ENCODE measurements at places on chromosomes 5 and 9. TPM values are rescaled to one million over a fixed set of nuclear protein-coding genes. Genes with fewer than 3 reads are reported as not detected.

DNA sequence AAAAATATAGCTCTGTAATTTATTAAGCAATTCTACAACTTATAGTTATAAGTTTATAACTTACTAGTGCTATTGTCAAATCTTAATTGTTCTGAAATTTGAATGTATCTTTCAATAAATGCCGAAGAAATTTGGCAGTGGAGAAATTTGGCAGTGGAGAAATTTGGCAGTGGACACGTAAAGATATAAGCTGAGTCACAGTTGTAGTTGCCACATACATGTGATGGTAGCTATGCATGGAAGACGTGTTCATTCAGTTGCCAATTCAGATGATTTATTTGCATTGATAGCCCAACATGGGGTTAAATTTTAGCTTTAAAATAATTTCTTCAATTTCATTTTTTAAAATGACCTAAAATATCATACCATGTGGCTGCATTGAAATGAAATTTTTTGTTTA, 127.8 kb upstream of the NR4A3 start:
- no peak overlapping the region for H3K27ac ChIP-seq
- DNase-seq, result no peak
- no peaks in the 10 kb centered on the region for H3K4me1 ChIP-seq

DNA sequence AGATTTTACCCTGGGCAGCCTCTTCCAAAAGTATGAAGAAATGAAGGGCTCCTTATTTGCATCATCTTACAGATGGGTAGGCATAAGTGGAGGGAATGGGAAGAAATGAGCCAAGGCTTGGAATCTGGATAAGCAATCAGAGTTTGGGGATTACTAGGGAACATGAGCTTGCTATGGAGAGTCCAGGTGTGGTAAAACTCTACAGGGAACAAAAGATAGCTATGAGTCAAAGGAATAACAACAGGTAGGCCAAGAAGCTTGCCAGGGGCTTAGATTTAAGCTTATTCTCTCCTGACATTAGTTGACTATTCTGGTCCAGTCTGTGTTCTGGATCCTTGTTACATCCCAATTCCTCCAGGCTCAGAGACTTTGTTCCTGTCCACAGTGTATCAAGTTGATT, 16.4 kb downstream of the RFK start:
- no peak overlapping the region for H3K27ac ChIP-seq
- H3K36me3 ChIP-seq, result no peaks in the 10 kb centered on the region
- H3K27me3 ChIP-seq, result no peaks in the 10 kb centered on the region
- H3K4me1 ChIP-seq, result peaks cover 16% of the 10 kb centered on the region
- no peak overlapping the region for H3K4me3 ChIP-seq
- no peak for DNase-seq

DNA sequence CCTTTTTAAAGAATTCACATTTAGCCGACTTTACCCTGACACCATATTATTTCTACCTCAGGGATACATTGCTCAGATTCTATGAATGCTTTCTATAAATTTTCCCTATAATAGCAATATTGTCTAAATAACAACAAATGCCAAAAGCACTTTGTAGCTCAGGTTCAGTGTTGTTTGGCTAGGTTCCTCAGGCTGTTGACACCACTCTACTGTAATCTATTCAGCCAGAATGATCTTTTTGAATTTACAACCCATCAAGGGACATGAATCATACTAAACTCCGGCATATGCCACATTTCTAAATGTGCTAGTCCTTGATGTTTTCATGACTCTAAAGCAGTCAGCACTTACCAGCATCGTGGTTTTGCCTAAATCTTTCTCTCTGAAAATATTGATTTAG, 641.5 kb upstream of the CDH10 start:
- no peaks in the 10 kb centered on the region for H3K4me1 ChIP-seq
- DNase-seq, result no peak
- H3K4me3 ChIP-seq, result no peak overlapping the region

- H3K4me1 ChIP-seq, result no peaks in the 10 kb centered on the region
- no peaks in the 10 kb centered on the region for H3K36me3 ChIP-seq
- DNase-seq, result no peak
- H3K27me3 ChIP-seq, result no peaks in the 10 kb centered on the region
- no peak overlapping the region for H3K27ac ChIP-seq
- no peak overlapping the region for H3K4me3 ChIP-seq
These were observed 1246.0 kb upstream of the DMAC1 start for GRCh38 chr9:9045572-9045971.

DNA sequence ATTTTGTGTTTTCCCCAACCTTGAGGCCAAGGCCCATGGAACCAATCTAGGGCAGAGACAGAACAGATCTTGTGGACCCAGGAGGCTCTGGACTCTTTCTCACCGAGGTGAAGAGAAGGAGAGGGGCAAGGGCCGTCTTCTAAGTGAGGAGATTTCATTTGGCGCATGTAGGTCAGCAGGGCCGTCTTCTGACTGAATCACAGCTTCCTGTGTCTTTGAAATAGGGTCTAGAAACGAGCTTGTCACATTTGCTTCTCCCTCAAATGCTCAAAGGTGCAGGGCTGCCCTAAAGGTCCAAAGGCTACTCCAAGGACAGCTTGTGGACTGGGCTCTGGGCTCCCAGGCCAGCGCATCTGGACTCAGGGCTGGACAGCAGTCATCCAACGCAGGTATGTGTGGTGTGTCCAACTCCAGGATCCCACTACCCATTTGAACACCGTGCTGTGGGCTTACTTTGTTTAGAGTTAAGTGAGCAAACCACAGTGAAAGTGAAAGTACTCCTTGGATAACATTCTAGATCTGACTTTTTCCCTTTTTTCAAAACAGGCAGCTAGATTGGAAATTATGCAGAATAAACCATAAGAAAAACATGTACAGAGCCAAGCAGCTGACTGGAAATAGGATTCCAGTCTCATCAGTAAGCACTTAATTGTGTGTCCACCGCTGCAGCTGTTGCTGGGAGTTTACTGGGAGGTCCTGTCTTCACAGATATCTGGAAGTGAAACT, 357.0 kb downstream of the GADD45G start:
- no peaks in the 10 kb centered on the region for H3K36me3 ChIP-seq
- H3K4me3 ChIP-seq, result no peak overlapping the region
- no peaks in the 10 kb centered on the region for H3K4me1 ChIP-seq
- peak overlapping the region; percentile 37 for H3K27ac ChIP-seq

DNA sequence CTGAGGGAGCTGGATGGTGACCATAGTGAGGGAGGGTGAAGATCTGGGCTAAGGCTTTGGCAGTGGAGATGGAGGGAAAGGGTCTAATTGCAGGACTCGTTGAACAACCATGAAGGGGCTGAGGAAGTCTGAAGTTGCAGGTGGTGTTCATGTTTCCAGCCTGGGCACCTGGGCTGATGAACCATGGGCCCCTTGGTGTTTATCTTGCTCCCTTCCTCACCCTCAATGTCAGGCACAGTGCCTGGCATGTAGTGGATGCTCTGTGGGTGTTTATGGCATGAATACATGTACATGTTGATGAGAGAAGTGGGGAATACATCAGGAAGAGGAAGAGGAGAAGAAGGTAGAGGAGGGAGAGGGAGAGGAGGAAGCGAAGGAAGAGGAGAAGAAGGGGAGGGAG, 31.3 kb upstream of the COL15A1 start:
- no peak overlapping the region for H3K4me3 ChIP-seq
- DNase-seq, result no peak
- H3K27me3 ChIP-seq, result no peaks in the 10 kb centered on the region
- peaks cover 25% of the 10 kb centered on the region for H3K4me1 ChIP-seq

DNA sequence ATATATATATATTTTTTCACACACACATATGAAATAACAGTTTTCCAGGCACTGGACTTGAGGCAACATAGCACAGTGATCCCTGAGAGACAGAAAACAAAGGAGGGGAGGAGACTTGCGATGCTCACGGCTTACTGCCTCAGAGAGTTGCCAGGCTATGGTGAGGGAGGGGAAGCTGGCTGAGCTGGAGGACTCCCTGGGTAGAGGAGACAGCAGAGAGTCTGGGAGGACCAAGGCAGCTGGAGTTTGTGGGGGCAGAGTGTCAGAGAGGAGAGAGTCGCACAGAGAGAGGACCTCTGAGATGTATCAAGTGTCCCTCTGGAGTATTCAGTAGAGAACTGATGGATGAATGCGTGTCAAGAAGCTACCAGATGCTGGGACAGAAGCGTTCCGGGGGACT, 23.1 kb upstream of the QSOX2 start:
- peaks cover 7% of the 10 kb centered on the region for H3K4me1 ChIP-seq
- DNase-seq, result no peak
- H3K4me3 ChIP-seq, result no peak overlapping the region
- H3K36me3 ChIP-seq, result no peaks in the 10 kb centered on the region
- no peak overlapping the region for H3K27ac ChIP-seq

GRCh38 chr9:110089681-110090370, 118.1 kb downstream of the C9orf152 start:
- no peak overlapping the region for H3K4me3 ChIP-seq
- peaks cover 38% of the 10 kb centered on the region for H3K4me1 ChIP-seq
- DNase-seq, result no peak
- no peaks in the 10 kb centered on the region for H3K36me3 ChIP-seq

DNA sequence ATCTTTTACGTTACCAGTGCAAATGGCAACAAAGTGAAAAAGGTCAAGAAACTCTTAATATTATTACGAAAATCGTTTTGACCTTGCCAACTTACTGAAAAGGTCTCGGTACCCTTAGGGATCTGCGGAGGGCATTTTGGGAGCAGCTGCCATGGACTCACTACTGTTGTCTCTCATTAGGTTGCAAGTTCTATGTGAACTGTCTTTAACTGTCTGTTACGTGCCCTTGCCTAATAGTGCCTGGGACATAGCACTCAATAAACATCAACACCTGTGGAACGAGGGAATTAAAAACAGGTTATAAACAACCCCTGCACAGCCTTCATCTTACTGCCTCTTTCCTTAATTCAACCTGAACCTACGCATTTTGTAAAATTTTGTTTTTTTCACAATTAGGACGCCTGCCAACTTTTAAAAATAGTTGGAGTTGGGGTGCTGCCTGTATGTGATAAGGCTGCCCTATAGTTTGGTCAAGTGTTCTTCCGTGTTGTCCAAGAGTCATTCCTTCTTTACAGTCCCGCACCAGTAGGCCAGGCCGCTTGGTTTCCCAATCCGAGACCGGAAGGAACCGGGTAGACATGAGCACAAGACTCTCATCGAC, 527 bp upstream of the SREK1 start:
- peak overlapping the region; percentile 90 for H3K4me3 ChIP-seq
- no peaks in the 10 kb centered on the region for H3K27me3 ChIP-seq
- peaks cover 34% of the 10 kb centered on the region for H3K4me1 ChIP-seq
- peak overlapping the region; percentile 99 for H3K27ac ChIP-seq

- no peaks in the 10 kb centered on the region for H3K36me3 ChIP-seq
- peak; percentile 76 for DNase-seq
- H3K4me1 ChIP-seq, result no peaks in the 10 kb centered on the region
- peak overlapping the region; percentile 66 for H3K4me3 ChIP-seq
- peak overlapping the region; percentile 85 for H3K27ac ChIP-seq
These were observed 810 bp downstream of the VPS13A start for GRCh38 chr9:77177894-77178794.

- DNase-seq, result peak; percentile 90
- H3K4me3 ChIP-seq, result no peak overlapping the region
- H3K36me3 ChIP-seq, result no peaks in the 10 kb centered on the region
- no peaks in the 10 kb centered on the region for H3K27me3 ChIP-seq
- peak overlapping the region; percentile 79 for H3K27ac ChIP-seq
These were observed 25.7 kb downstream of the RAPGEF1 start for GRCh38 chr9:131714161-131714646.

- H3K27me3 ChIP-seq, result no peaks in the 10 kb centered on the region
- no peaks in the 10 kb centered on the region for H3K36me3 ChIP-seq
- no peak overlapping the region for H3K4me3 ChIP-seq
These were observed 105.8 kb downstream of the INVS start for GRCh38 chr9:100204796-100205195.

DNA sequence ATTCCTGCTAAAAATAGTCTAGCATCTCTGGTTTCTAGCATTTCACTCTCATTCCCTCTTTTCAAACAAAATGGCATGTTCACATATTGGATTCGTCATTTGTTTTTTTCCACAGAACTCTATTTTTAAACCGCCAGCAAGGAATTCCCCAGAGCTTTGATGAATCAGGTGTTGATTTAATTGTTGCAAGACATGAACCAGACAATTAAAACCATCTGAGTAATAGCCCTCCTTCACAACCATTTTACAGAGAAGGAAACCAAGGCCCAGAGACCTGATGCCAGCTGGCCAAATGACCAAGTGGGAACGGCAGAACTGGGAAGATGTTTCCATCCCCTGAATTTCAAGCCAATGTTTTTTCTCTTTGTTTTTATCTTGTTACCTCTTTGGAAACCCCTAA, 167.0 kb downstream of the CAAP1 start:
- H3K27me3 ChIP-seq, result no peaks in the 10 kb centered on the region
- H3K4me3 ChIP-seq, result no peak overlapping the region
- H3K27ac ChIP-seq, result no peak overlapping the region
- no peak for DNase-seq
- no peaks in the 10 kb centered on the region for H3K36me3 ChIP-seq

DNA sequence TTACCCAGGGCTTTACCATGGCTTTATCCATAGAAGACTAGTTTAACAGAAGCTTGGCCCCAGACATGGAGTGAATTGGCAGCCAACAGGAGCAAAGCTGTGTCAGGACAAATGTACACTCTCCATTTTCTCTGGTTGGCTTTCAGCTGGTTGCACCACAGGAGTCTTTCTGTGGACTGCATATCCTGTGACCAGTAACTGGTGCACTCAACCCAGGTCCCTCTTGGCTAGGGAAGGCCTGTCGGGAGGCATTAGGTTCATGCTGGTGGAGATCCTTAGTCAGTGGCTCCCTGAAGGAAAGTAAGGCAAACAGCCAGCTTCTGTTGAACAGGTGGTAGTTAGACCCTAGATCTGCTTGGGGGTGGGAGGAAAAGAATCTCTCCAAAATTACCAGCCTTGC, 146.9 kb upstream of the TLX3 start:
- H3K27ac ChIP-seq, result no peak overlapping the region
- DNase-seq, result no peak
- H3K4me3 ChIP-seq, result no peak overlapping the region
- H3K27me3 ChIP-seq, result no peaks in the 10 kb centered on the region

DNA sequence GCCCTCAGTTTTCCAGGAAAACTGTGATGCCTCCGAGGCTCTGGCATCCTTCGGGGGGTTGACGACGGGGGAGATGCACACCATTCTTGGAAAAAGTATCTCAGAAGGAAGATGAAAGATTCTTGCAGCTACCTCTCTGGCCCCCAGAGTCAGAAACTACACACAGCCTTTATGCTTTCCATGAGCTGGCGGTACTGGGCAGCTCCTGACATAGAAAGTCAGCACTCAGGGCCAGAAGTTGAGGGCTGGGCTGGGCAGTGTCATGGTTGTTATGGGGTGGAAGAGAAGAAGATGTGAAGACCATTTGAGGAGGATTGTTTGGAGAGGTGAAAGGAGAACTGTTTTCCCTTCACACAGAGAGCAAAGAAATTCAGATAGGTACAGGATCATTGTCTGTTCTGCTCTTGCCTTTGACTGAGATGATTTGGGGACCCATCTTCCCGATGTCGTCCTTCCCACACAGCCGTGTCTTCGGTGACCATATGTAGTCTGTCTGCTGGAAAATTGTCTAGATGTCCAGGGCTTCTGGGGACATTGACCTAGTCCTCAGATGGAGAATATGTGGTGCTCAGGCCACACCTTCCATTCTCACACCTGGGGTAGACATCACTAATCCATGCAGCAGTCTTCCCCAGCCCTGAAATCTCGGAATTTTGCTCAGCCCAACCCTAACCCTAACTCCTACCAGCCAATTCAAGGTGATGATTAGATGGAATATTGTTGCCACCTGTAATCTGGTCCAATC, 237.1 kb downstream of the CACNA1B start:
- no peaks in the 10 kb centered on the region for H3K36me3 ChIP-seq
- no peak for DNase-seq
- H3K4me1 ChIP-seq, result no peaks in the 10 kb centered on the region
- H3K27ac ChIP-seq, result no peak overlapping the region

PIP5K1B gene
- total RNA-seq, result 23.3 TPM

IFNA21 gene
- total RNA-seq, result not detected

NFIL3 gene
- total RNA-seq, result 42.6 TPM

WWC1 gene
- 1.1 TPM for total RNA-seq

SLC6A19 gene
- total RNA-seq, result not detected

IRX1 gene
- not detected for total RNA-seq
